ENCODE measurements at places on chromosomes 7 and 10.
A peak's percentile ranks its signal among the peaks of the same experiment; 100 is the strongest.

GRCh38 chr7:156929789-156930539, 19.5 kb upstream of the NOM1 start:
- DNase-seq: no peak

- DNase-seq: no peak
These were observed 1.7 kb downstream of the MEPCE start for GRCh38 chr7:100431286-100431735.

- no peak for DNase-seq
These were observed 716.5 kb upstream of the KCND2 start for GRCh38 chr7:119556436-119556835.

GRCh38 chr7:134420424-134421125, 38.3 kb downstream of the AKR1B1 start:
- DNase-seq: peak; percentile 50

All from RPMI8226 (cell line).